ENCODE measurements at places on chromosomes 12 and 14. TPM values are rescaled to one million over a fixed set of nuclear protein-coding genes. Genes with fewer than 3 reads are reported as not detected.

- no peak for DNase-seq
Measured at GRCh38 chr12:57775563-57776246, 3.3 kb downstream of the EEF1AKMT3 start.

GRCh38 chr14:25396128-25396527, 346.2 kb upstream of the STXBP6 start:
- DNase-seq: no peak

- no peak for DNase-seq
Measured at GRCh38 chr12:13342971-13343370, 146.4 kb downstream of the EMP1 start.

- DNase-seq: no peak
Measured at GRCh38 chr12:123990511-123990910, 17.5 kb downstream of the ZNF664 start.

- no peak for DNase-seq
Measured at GRCh38 chr14:92832137-92832700, 38.1 kb downstream of the GOLGA5 start.

- DNase-seq: no peak
Measured at GRCh38 chr14:99891900-99892299, 98.7 kb downstream of the EML1 start.

DNA sequence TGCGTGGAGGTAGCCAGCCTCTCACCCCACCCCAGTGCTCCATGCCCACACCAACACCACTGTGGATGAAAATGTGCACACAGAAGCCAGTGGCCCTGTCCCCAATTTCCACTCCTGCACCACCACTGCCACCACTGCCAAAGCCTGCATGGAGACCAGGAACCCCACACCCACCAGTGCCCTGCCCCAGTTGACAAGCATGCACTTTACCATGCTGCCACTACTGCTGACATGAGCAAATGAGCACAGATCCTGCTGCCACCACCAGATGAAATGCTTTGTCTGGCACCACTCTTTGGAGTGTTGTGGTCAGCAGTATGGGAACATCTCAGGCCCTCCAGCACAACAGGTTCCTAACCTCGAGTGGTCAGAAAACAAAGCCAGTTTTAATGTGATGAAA, 104.1 kb downstream of the ATXN7L3B start:
- no peak for DNase-seq

GRCh38 chr14:52259434-52259833, 8.1 kb upstream of the PTGDR start:
- DNase-seq: no peak

DNA sequence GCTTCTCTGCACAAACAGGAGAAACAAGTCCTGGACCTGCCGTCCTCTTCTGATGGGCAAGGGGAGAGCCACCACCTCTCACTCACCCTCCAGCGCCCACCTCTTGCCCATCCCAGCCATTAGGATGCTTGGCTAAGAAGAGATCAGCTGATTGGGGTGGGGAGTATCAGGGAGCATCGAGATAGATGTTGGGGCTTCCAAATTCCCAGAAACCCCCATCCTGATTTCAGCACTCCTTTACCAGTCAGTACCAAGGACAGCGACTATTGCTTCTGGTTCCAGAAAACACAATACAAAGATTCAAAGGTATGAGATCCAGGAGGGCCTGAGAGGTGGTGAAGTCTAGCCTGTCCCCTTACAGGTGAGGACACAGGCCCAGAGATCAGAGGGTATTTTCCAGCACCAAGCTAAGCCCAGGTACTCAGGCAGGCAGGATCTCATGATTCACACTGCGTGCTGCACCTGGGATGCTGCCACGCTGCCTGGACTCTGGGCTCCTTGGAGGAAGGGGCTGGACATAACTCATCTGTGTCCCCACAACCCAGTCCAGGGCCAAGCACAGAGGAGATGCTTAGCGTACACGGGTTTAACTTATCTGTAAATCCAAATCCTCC, 76.6 kb downstream of the TUNAR start:
- no peak for DNase-seq

DNA sequence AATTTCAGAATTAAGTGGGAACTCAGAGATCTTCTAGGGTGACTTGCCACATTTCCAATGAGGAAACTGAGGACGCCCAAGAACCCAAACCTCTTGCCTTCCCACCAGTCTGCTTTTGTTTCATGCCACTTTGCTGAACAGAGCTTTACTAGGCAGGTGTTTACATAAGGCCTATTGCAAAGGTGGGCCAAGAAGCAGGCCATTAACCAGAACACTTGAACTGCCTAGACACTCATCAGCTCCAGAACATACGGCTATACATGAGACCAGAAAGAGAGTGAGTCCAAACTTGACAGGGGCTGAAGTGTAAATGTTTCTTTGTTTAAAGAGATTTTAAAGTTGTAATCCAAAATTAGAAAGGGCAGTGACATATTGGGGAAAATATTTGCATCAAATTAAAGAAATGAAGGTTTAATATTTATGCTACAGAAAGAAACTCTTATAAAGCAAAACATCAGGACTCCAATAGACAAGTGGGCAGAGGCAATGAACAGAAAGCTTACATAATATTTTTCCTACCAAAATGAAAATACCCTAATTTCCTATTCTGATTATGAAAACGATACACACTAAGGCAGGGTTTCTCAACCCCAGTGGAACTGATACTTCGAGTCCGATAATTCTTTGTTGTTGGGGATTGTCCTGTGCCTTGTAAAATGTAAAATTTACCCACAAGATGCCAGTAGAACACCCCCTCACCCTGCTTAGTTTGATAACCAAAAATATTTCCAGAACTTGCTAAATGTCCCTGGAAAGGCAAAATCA, 11.7 kb downstream of the BATF start:
- no peak for DNase-seq

DNA sequence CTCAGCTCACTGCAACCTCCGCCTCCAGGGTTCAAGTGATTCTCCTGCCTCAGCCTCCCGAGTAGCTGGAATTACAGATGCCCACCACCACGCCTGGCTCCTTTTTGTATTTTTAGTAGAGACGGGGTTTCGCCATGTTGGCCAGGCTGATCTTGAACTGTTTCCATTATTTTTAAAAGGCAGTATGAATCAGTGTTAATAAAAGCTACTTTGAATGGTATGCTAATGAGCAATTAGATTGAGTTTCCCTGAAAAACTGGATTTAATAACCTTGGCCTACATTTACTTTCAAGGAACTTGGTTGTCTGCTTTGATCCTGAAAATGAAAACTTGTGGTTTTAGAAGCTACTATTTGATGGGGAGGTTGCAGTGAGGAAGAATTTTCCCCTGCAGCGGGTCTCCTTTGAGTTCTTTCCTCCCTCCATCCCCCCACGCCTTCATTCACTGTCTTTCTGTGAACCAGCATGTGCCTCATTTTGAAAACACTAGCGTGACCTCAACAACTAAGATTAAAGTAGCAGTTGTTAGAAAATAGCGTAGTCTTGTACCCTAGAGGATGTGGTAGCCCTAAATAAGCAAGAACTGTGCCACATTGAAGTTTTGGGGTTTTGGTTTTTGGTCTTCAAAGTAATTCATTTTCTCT, 17.8 kb upstream of the RPS6KA5 start:
- peak; percentile 52 for DNase-seq

DNA sequence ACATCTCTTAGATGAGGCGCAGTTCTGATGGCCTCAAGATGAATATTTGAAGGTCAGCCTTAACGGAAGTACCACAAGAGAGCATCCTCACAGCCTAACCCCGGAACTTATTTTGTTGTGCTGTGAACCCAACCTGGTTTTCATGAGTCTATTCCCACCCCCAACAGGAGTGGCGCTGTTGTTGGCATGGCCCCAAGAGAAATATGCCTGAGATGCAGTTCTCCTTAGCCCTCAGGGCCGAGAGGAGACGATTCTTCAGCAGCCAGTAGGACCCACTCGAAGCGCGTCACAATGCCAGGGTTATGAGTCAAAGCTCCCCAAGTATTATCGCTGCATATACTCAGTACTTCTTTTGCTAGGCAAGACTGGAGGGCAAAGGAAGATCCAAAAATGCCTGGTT, 24.5 kb upstream of the BCL11B start:
- DNase-seq: no peak

DNA sequence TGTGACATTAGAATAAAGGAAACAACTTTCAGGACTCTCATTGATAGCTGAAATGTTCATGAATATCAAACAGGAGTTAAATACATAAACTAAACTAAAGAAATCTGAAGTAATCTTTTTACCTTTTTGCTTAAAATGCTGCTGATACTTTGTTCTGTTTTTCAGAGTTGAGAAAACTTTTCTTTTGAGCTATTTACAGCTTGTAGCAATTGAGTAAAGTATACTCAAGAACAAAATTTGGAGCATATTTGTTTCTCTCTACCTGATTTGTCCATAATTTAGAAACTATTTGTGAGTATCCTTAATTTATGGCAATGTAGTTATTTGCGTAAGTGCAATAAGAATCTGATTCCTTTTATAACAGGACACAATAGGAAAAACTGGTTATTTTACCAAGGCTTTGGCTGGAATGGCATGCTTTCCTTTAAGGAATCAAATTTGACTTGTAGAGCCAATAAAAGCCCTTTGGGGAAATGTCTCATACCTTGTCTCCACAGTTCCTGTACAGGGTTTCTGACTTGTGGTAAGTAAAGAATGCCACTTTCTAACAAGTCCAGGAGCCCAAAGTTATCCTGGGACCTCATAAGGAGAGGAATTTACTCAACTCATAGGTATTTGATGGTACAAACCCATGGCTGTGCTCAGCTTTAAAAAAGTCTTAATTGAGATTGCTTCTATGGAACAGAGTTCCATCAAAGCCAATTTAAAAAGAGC, 195.7 kb downstream of the TMEM117 start:
- DNase-seq: no peak

DNA sequence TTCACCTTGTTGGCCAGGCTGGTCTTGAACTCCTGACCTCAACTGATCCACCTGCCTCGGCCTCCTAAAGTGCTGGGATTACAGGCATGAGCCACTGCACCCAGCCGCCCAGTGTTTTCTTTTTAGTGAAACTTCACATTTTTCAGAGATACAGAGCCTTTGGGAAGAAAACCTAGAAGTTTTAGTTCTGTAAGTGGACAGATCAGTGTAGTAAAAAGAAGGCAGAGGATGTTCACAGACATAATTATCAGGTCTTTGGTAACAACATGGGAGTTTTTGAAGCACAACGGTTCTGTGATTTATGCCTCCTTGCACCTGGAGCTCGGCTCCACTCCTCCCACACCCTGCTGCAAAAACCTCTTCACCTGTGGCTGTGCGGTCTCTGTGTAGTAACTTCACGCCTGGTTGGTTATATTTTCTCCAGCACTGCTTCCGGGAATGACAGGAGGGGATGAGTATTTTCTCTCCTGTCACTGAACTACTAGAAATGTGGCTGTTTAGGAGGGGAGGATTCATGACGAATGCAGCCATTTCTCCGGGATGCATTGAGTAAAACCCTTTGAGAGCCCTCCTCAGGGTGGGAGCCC, 67.0 kb downstream of the ARF6 start:
- no peak for DNase-seq

DNA sequence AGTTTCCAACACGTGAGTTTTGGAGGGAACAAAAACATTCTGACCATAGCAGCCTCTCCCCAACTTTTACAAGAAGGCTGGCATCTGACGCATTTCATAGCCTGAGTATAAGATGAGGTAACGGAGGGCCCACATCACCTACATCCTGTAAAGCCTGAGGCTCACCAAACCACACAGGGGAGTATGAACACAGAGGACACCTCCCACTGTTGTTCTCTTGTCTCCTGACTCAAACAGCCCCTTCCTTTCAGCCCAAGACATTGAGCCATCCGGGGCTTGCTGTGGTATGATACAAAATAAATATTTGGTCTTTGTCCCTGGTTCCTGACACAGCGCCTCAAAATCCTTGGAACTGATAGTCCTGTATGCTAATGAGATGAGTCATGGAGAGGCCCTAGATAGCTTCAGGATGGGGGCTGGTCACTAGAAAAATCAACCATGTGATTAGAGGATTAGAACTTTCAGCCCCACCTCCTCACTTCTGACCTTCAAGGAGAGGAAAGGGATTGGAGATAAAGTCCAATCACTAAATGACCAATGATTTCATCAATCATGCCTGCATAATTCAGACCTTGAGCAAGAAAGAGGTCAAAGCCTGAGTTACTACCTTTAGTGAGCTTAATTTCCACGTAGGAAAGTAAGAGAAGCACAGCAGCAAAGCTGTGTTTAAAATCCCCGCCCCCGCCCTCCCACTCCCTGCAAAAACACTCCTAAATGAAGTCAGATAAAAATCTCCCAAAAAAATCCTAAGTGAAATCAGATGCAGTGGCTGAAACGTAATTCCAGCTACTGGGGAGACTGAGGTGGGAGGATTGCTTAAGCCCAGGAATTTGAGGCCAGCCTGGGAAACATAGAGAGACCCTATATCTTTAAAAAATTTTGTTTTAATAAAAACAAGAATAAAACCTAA, 236.4 kb downstream of the PCNX1 start:
- peak; percentile 64 for DNase-seq

DNA sequence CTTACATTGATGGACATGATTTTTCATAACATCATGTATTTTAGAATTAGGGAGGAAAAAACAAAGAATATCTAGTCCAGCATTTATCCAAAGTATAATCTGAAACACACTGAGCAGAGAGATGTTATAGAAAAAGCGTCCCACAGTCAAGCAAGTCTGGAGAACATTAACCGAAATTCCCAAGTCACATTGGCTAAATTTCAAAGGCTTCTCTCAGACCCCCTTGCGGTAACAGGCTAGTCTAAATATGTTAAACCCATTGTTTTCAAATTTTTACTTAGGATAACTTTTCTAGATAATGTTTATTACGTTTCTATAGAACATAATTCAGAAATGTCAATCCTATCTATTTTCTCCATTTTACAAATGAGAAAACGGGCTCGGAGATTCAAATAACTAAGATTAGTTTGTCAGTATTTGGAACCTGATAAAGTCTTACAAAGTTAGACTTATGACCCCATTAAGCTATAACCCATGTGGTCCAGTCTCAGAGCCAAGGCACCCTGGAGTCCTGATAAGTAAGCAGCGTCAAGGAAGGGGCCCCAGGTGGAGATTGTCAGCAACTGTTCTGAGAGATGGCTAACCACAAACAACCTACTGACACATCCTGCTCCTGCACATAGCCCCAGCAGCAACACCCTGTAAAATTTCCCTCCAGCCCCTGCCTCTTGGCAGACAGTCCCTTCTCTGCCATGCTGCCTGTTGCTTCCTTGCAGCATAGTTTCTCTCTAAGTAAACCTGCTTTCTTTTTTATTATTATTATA, 220.6 kb upstream of the TMEM260 start:
- peak; percentile 22 for DNase-seq

DNA sequence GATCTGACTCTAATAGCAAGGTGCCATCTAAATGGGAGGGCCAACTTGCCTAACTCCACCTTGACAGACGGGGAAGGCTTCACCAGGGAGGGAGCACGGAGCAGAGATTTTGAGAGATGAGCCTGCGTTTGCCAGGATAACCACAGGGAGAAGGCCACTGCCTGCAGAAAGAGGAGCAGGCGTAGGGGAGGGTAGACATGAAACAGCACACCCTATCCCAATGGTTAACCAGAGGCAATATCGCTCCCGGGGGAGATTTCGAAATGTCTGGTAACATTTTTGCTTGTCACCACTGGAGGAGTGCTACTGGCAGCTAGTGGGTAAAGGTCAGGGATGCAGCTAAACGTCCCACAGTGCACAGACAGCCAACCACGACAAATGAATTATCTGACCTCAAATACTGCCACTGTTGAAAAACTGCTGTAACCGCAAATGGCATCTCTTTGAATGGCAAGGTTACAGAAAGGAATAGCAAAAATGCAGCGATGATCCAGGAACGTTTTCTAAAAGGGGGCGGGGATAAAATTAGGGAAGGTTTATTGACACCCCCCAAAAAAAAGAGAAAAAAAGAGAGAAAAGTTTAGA, 126.0 kb upstream of the ATF7IP start:
- no peak for DNase-seq

- no peak for DNase-seq
Measured at GRCh38 chr14:83173687-83174086, 1640.0 kb upstream of the SEL1L start.

Gene MYO1A
- 1.1 TPM for total RNA-seq

Gene FERMT2
- total RNA-seq: 10.8 TPM

Gene LRP1-AS
- total RNA-seq: not detected

Gene GOLGA5
- total RNA-seq: 22.7 TPM

Gene OR4M1
- not detected for total RNA-seq
